Common myeloid progenitor, CD34-positive (primary cell): ENCODE measurements at places on chromosomes 7 and 10.

- no peak for DNase-seq
These were observed 579.1 kb downstream of the CCSER2 start for GRCh38 chr10:84907461-84908009.

GRCh38 chr10:87685832-87686574 is 26.3 kb downstream of the PAPSS2 start:
- DNase-seq = no peak

DNA sequence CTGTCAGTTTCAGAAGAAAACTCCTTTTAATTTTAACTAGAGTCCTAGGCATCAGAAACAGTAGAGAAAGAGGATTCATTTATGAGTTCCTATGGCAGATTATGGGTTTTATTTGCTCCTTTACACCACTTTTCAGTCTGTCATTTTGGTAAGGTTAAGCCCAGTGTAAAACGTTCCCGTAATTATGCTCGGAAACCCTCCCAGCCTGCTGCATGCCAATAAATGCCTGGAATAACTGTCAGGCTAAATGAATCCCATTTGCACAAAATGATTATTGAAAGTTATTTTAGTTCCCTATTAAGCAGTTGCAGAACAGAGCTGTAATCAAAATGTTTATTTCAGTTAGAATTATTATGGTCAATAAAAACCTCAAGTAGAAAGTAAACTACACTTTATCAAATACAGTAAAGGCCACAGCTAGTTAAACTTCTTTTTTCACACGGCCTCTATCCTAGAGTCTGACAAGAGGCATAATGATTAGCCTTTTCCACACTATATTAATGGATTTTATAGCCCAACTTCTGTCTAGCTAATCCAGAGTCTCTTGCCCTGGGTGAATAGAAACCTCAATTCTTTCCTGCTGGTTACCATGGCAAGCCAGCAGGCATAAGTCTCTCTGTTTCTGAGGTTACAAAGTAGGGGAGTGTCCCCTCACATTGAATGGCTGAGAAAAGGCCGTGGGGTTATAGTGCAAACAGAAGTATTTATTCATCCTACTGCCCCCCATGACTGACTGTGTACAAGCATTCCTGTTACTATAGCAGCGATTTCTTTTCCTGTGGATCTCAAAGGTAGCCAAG is 80.8 kb upstream of the NPVF start:
- no peak for DNase-seq

DNA sequence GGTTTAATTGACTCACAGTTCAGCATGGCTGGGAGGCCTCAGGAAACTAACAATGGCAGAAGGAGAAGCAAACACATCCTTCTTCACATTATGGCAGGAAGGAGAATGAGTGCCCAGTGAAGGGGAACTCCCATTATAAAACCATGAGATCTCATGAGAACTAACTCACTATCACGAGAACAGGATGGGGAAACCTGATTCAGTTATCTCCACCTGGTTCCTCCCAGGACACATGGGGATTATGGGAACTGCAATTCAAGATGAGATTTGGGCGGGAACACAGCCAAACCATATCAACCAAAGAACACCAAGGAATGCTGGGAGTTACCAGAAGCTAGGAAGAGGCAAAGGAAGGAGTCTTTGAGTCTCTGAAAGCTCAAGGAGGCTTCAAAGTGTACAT is 94.3 kb downstream of the IPMK start:
- DNase-seq = no peak

DNA sequence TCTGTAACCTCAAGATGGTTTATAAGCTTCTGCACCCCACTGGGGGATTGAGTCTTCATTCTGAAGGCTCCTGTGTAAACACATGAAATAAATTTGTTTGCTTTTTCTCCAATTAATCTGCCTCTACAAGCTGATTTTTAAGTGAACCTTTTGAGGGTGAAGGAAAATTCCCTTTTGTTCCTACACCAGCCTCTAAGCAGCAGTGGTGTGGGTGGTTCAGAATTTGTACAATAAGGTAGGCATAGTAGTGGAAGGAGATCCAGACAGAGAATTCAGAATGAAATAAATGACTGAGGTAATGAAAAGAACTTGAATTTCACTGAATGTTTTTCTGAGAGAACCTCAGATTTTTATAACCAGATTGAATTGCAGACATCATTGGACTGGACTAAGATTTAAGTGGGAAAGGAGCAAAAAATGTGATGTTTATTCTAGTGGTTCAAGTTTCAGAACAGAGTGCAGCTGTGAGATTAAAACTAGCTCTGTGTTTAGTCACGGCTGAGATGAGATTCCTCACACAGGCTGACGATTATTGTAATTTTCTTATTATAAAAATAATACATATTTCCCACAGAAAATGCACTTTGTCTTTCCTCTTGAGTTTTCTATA is 1162.2 kb downstream of the TYW1 start:
- no peak for DNase-seq
